Pancreas (tissue), 10 donors: ENCODE measurements at places on chromosomes 1 and 21. TPM values are rescaled to one million over a fixed set of nuclear protein-coding genes. Genes with fewer than 3 reads are reported as not detected.

MORN1 gene
- polyA plus RNA-seq, result 9.3 TPM

PSMD4 gene
- polyA plus RNA-seq, result 95.0 TPM

PERM1 gene
- polyA plus RNA-seq, result 0.15 TPM

OR2T11 gene
- 0.04 TPM for polyA plus RNA-seq

DNAJC28 gene
- polyA plus RNA-seq, result 1.6 TPM

SHC1 gene
- polyA plus RNA-seq, result 37.4 TPM

PRDM16 gene
- 6.6 TPM for polyA plus RNA-seq

CELA3A gene
- polyA plus RNA-seq, result 21,682 TPM

LENEP gene
- polyA plus RNA-seq, result not detected

PIGR gene
- polyA plus RNA-seq, result 8.4 TPM

PKP1 gene
- polyA plus RNA-seq, result 0.15 TPM

PRELP gene
- 3.4 TPM for polyA plus RNA-seq
